ENCODE measurements at places on chromosomes 5 and 9.

DNA sequence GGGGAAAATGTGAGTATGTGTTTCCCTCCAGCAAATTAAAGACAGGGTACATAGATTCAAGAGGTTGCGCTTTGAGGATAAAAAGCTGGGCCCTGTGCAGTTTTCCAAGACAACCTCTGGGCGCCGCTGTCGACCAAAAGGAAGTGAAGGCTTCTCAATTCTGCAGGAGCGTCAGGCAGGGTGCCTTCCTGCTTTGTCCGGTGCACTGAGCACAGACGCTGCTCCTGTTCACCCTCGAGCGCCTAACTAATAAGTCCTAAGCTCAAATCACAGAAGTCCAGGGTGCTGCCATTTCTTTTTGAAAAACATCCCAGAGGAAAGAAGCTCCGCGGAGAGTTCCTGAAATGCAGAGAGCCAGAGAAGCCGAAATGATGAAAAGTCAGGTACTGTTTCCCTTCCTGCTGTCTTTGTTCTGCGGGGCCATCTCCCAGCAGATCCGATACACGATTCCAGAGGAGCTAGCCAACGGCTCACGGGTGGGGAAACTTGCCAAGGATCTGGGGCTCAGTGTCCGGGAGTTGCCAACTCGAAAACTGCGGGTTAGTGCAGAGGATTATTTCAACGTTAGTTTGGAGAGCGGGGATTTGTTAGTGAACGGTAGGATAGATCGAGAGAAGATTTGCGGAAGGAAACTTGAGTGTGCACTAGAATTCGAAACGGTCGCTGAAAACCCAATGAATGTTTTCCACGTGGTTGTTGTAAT is at the start of gene PCDHGB1:
TSS of gene PCDHGB1 (plus strand) at position 183 of the 703 bp plus-strand sequence. CDS start at position 345, 162 bp downstream.
- no peak for DNase-seq

DNA sequence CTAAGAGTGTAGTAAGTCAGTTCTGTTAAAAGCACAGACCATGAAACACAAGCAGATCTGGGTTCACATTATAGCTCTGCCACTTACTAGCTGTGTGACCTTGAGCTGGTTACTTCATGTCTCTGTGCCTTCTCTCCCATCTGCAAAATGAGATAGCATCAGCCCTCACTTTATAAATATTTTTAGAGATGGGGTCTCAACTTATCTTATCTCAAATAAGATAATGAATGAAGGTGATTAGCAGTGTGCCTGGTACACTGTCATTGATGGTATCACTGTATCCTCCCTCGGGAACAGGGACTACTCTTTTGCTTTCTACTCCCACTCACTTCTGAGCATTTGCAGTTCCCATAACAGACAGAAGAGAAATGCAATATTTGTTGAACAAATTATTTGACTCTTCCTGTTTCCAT is 52.4 kb downstream of the GALNT10 start:
- no peak for DNase-seq

- DNase-seq = no peak
Measured at GRCh38 chr9:91114450-91114849, 247.3 kb downstream of the AUH start.

DNA sequence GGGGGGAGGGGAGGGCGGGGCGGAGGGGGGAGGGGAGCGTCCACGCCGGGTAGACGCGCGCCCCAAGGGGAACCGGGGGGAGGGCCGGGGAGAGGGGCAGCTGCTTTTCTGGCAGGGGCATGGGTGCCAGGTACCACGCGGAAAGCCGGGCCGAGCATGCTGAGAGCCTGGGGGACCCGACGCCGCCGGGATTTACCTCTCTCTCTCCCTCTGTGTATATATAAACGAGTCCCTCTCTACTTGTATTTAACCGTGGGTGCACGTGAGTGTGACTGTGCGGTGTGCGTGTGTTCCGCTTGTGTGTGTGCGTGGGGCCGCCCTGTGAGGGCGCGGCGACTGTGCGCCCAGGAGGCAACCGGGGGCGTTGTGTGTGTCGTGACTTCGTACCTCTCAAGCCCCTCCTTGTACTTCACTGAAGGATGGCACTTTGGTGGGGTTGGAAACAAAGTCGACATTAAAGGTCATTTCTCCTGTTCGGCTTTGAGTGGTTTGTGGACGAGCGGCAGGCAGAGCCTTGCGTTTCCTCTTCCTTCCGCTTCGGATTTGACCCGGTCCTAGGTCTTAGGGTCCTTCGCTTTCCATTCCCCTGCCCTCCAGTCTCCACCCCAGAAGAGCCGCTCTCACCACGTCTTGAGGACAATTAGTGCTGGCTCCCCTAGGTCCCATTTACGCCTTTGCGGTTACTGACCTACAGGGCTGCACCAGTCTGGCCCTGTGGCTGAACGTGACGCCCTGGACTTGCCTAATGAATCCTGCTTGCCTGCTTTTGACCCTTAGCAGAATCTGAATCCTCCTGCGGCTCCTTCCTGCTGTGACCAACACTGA is 36.2 kb upstream of the TTC1 start:
- DNase-seq = no peak

GRCh38 chr9:38020151-38021076 is 48.6 kb downstream of the SHB start:
- DNase-seq = no peak

GRCh38 chr5:419970-420369 is 23.0 kb upstream of the EXOC3 start:
- no peak for DNase-seq

DNA sequence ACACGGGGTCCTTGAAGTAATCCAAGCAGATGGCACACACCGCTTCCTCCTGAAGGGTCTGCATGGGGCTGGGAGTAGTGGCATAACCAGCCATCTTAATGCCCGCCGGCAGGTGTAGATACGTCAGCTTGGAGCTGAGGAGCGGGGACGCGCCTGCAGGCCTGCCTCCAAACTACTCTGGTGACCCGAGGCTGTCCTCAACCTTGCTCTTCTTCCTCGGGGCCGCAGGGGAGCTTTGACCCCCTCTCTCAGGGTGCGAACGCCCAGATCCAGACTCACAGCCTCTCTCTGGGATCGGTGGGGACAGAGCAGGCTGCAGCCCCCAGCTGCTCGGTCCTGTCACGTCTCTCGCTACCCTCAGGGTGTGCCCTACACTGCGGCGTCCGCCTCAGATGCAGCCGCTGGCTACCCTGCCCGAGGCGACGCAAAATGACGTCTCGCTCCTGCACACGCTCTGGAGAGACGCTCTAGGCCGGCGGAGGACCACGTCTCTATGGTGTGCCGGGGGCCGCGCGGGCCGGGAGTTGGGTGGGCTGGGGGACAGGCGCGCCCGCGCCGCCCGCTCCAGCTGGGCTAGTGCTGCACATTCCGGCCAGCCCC is at the start of gene TRIM52:
TSS of gene TRIM52 (minus strand) at position 424 of the 600 bp plus-strand sequence. CDS start at position 94, 330 bp downstream.
- DNase-seq = peak; percentile 83

DNA sequence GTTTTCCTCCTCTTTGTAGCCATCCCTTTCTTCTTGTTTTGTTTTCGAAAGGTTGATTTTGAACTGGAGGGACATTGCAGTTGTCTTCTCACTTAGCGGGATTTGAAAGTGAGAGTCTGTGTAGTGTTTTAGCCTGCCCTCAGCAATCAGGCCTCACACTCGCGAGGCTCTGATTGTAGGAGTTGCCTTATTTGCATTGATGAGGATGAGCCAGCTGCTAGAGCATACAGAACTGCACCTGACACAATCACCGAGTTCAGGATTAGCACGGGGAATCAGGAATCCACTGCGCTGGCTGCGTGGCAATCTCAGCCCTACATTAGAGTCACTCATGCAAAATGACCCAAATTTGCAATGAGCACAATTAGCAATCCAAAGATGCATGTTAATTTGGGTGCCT is 122.5 kb upstream of the TMEM161B start:
- no peak for DNase-seq

- DNase-seq = no peak
Measured at GRCh38 chr5:68176802-68177479, 38.6 kb upstream of the PIK3R1 start.

DNA sequence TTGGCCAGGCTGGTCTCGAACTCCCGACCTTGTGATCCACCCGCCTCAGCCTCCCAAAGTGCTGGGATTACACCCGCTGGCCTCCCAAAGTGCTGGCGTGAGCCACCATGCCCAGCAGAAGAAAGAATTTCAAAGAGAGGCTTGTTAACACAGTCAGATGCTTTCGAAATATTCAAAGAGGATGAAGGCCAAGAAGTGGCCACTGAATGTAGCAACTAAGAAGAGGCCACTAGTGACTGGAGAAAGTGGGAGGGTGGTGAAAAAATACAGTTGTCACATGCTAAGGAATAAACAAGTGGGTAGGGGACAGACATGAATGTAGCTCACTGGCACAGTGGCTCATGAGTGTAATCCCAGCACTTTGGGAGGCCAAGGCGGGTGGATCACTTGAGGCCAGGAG is 13.0 kb upstream of the TPM2 start:
- DNase-seq = no peak

DNA sequence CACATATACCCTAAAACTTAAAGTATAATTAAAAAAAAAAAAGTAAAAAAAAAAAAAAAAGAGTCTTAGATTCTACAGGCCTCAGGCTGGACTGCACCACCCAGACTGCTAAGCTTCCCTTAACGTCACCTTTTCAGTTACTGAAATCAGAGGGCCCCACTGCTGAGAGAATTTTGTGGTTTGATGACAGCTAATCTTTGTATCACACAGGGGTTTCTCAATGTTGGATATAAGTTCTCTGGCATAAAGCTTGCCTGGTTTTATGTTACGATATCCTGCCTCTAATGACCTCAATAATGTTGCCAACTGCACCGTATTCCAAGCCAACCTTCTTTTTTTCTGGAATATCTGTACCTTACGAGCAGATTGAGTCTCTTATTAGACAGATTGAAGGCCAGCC is 43.1 kb upstream of the C6 start:
- DNase-seq = no peak

DNA sequence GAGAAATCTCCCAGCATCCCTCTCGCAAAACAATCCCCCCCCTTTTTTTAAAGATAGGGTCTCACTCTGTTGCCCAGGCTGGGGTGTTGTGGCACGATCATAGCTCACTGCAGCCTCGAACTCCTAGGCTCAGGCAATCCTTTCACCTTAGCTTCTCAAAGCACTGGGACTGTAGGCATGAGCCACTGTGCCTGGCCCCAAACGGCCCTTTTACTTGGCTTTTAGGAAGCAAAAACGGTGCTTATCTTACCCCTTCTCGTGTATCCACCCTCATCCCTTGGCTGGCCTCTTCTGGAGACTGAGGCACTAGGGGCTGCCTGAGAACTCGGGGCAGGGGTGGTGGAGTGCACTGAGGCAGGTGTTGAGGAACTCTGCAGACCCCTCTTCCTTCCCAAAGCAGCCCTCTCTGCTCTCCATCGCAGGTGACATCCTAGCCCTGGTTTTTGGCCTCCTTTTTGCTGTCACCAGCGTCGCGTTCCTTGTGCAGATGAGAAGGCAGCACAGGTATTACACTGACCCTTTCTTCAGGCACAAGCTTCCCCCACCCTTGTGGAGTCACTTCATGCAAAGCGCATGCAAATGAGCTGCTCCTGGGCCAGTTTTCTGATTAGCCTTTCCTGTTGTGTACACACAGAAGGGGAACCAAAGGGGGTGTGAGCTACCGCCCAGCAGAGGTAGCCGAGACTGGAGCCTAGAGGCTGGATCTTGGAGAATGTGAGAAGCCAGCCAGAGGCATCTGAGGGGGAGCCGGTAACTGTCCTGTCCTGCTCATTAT is 6.8 kb downstream of the CA9 start:
- no peak for DNase-seq

- no peak for DNase-seq
Measured at GRCh38 chr9:132494857-132495256, 84.8 kb downstream of the CFAP77 start.

GRCh38 chr9:94002316-94003140 is 47.4 kb upstream of the BARX1 start:
- DNase-seq = no peak

GRCh38 chr9:131062969-131063368 is 33.4 kb upstream of the AIF1L start:
- DNase-seq = no peak

DNA sequence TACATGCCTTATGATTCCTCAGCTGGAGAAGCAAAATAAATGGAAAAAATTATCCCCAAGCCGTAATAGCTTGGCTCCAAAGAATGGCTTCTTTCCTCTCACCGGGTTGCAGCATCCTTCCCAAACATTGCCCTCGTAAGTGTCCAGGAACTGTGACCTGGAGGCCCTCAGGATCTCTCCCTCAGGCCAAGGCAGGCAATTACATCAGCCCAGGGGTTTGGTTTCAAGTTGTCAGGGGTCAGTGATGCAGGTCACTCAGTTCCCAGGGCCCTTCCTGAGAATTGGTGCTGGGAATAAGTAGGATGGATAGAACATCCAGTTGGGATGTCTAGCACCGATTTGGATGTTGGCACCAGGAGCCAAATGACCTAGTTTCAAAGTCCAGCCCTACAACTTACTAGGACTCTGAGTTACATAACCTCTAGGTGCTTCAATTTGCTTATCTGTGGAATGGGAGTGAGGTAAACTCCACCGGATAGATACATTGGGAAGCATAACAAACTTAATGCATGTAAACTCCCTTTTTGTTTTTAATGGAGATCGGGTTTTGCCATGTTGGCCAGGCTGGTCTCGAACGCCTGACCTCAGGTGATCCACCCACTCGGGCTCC is 133.5 kb upstream of the DAP start:
- no peak for DNase-seq

DNA sequence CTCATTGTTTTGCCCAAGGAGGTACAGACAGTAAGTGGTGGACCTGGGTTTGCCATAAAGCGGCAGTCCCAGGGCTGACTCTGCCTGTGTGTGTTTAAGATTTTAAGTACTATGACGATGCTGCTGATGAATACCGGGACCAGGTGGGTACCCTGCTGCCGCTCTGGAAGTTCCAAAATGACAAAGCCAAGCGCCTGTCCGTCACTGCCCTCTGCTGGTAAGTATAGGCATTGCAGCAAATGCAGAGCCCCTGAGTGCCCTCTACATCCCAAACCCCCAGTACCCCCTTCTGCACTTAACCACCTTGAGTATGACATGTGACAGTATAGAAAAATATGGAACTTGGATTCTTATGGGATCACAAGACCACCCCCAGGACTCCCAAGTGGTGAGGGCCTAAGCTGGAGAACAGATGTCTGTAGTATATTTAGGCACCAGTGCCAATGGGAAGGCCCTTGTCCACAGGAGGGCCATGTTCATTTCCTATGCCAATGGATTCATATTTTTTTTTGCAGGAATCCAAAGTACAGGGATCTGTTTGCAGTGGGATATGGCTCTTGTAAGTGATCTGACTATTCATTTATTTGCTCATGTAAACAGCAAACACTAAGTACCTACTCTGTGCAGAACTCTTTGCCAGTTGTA is 22.0 kb downstream of the ENHO start:
- peak; percentile 49 for DNase-seq

- no peak for DNase-seq
Measured at GRCh38 chr5:157345067-157345466, 79.1 kb downstream of the CYFIP2 start.

GRCh38 chr5:158769696-158770095 is 330.0 kb downstream of the EBF1 start:
- no peak for DNase-seq

- DNase-seq = no peak
Measured at GRCh38 chr5:139021346-139021745, 146.2 kb upstream of the LRRTM2 start.

- no peak for DNase-seq
Measured at GRCh38 chr5:151068433-151069197, 12.2 kb downstream of the TNIP1 start.

- no peak for DNase-seq
Measured at GRCh38 chr5:160463740-160464465, 42.2 kb downstream of the PTTG1 start.
